ENCODE measurements at places on chromosomes 12 and 14.

DNA sequence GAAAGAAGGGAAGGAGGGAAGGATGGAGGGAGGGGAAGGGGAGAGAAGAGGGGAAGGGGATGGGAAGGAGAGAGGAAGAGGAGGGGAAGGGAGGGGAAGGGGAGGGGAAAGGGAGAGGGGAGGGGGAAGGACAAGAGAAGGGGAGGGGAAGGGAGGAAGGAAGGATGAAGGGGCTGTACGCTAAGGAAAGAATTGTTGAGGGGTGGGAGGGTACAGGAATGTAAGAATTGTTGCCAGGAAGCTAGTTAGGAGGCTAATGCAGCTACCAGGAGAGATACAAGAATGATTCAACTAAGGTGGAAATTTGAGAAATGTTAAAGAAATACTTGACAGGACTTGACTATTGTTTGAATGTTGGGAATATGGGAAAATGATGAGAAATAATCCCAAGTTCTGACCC lies 261.2 kb downstream of the DPF3 start:
- DNase-seq, result no peak

DNA sequence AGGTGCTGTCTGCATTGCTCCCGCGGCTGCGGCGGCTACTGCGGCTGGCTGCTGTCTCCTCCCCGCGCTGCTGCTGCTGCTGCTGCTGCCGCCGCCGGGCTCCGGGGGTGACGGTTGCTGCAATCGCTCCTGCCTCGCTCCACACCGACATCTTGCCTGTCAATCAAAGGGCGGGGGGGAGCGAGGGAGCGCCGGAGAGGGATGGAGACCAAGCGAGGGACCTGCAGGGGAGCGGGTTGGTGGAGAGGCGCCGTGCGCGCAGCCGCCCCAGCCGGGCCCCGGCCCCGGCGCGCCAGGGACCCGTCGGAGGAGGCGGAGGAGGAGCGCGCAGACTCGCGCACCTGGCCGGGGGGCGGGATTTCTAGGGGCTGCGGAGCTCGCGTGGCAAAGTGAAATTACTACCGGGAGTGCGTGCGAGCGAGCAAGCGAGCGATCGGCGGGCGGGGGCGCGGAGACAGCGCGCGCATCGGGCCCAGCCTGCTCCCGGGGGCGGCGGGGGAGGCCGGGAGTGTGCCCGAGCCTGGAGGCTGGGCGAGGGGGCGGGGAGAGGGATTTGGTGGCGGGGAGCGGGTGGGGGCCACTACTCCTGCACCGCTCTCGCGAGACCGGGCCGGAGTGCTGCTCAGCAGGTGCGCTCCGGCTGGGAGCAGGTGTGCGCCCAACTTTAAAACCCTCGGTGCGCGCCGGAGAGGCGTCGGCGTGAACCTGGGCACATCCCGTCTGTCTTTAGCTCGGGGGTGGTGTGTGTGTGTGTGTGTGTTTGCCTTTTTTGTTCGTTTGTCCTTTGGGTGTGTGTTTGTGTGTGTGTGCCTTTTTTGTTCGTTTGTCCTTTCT lies at the start of gene KSR2:
TSS of gene KSR2 (minus strand) at position 165 of the 834 bp plus-strand sequence. CDS start 735 bp downstream, outside the sequence.
- DNase-seq, result peak; percentile 4

DNA sequence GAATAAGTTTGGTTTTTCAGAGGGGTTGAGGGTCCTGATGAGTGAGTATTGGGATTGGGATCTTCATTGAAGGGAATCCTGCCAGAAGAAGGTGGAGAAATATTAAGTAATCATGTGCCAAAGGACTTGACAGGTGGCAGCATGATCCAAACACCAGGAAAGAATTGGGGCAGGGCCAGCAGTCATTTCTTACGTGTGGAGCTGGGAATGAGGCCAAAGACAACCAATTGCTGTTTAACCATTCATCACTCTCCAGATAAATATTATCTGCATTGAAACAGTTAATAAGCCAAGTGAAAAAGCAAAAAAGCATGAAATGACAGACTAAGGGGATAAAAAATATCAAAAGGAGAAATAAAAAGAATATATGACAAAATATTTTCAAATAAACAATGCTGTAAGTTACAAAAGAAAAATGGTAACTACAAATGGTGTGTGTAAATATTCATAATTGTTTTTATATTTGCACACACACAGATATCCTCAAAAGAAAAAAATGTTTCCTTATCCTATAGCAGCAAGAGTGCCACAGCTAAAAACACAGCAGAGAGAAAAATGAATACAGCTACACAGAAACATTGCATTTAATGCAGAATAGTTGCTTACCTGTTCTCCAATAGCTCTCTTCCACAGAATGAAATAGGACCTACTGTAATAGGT lies 26.2 kb downstream of the C2CD5 start:
- DNase-seq, result no peak

- peak; percentile 81 for DNase-seq
Measured at GRCh38 chr14:61476754-61477410, 155.5 kb downstream of the PRKCH start.

DNA sequence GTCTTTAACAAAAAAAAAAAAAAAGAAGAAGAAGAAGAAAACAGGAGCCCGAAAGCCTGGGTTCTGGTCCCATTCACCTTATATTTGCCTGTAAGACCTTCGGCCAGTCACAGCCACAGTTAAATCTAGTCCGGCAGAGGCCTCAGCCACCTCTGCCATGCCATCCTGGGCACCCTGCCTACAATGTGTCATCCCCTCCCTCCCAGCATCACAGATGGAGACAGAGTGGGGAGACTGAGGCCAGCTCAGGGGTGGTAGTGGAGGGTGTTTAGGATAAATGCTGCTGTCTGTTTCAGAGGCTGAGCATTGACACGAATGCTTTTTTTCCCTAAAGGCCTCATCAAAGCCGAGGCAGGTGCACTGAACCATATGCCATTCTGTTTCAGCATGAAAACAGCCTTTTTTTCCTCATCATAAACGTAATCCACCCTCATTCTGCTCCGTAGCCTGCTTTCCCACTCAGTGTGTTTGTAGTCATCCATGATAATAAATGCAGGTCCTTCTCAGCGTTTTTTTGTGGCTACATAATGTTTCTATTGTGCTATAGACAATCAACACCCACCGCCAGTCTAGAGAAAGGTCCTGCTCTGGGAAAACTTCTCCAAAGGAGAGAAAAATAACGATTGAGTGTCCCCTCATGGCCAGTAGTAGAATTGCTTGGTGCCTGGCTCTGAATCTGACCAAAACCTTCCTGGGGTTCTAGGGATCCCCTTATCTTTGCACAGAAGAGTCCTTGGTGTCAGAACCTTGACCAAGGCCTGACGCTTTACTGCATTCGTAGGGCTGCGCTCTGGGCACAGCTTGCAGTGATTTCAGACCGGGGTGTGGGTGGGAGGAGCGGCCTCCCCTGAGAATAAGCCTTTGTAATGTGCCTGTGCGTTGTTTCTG lies 41.1 kb upstream of the TSPAN9 start:
- DNase-seq, result peak; percentile 20

DNA sequence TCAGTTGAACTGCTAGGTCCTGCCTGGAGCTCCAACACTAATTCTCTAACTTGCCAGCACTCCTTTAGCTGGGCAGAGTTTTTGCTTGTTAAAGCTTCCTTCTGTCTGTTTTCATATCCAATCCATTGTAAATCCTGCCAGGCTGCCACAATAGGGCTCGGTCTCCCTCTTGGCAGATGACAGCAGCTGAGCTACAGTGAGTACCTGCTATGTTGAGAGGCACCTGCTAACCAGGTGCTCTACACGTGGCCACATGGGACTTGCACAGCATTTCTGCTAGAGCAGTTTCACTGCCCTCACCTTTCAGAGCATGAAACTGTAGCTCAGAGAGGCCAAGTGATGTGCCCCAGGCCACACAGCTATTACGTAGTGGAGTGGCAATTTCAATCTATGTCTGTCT lies 106.6 kb upstream of the NOS1 start:
- DNase-seq, result no peak

DNA sequence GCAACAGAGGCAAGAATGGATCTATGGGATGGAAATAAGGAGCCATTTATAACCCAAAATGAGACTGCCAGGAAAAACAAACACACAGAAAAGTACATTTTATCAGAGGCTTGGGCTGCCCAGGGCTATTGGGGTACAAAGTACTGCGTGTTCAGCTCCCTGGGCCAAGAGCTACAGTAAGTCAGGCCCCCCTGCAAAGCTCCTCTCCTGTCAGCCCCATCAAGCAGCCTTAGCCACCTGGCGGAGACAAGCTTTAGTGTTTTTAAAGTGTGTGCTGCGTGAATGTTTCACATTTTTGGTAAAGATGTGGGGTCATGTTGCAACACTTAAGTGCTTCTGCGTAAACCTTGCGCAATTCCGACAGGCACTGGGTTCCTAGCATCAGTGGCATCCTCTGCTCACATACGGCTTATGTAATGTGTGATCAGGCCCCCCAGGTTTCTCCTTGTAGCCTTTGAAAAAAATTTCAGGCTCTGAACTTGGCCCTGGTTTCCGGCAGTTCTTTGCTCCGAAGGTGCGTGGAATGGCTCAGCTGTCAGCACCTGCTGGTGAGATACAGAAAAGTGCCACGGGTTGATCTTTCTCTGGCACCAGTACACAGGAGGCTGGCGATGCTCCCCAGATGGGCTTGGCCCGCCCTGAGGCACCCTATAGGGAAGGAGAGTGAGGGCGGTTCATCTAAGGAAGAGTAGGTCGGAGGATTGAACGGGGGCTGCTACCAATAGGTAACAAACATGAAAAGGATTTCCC lies 198.7 kb upstream of the EEA1 start:
- DNase-seq, result peak; percentile 75

DNA sequence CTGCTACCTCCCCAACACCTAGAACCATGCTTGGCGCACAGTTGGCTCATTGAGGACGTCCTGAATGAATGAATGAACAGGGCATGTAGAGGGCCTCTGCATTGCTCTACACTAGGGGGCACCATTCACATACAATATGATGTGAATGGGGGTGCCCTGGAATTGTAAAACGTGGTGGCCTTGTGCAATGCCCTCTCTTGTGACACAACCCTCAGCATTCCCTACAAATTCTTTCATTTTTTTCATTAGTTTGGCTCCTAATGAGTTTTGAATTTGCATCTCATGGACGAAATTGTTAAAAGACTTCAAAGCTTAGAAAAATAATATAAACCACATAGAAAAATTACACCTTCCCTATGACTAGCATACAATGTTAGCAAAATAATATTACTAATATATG lies 2.3 kb upstream of the DIO2 start:
- DNase-seq, result peak; percentile 72

DNA sequence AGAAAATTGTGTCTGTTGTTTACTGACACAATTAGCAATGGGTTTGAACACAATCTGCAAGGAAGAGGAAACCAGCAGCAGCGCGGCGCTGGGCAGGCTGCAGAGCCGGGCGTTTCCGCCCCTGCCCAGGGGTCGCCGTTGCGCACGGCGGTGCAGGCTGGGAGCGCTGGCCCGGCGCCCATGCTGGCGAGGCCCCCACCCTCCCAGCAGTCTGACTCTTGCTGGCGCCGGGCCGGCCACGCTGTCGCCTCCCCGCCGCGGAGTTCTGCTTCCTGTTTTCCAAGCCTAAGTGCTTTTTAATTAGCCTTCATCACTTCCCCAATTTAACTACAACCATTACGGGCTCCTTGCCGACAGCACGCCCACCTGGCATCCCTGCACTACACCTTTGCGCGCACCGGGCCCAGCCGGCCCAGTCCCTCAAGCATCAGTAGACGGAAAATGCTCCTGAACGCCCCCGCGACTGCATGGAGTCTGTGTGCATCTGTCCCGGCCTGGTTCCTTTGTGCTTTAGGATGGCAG lies 212.1 kb downstream of the GXYLT1 start:
- peak; percentile 81 for DNase-seq

GRCh38 chr12:97837401-97837800 lies 374.8 kb downstream of the RMST start:
- no peak for DNase-seq

GRCh38 chr14:79111987-79112501 lies 941.9 kb downstream of the NRXN3 start:
- DNase-seq, result no peak
